ENCODE measurements at places on chromosomes 11 and 22.

GRCh38 chr11:100719809-100720221 lies 32.7 kb downstream of the ARHGAP42 start:
- DNase-seq: no peak

- no peak for DNase-seq
Observed at GRCh38 chr11:27497284-27497866, 9.2 kb downstream of the LIN7C start.

GRCh38 chr11:104151404-104152204 lies 12.3 kb downstream of the PDGFD start:
- no peak for DNase-seq

DNA sequence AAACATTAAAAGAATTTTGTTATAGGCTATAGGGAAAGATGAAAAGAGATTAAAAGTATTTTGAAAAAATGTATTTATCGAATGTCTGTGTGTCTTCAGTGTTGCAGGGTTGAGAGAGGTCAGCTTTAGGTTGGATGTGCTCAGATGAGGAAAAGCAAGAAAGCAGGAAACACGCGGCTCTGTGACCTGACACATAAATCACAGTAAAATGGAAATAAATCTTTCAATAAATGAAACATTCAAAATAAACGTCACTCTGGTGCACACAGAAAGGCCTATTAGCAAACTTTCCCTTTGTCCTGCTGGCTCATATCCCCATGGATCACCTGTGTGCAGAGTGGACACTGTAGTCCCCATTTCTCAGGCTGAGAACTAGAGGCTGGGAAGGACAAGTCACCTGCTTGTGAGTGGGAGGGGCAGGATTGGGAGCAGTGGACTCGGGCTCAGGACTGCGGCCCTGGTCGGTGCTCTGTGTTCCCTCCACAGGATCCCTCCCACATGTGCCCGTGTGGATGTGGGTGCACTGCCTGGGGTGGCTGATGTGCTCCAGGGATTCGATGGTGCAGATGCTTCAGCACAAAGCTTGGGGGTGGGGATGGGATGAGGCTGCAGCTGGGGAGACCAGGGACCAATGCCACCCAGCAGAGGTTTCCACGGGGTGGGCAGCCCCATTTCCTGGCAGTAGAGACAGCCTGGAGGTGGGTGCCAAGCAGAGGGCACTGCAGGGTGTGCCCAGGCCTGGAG lies 96.0 kb upstream of the IGLL5 start:
- no peak for DNase-seq

GRCh38 chr11:103681855-103682254 lies 354.6 kb upstream of the DDI1 start:
- DNase-seq: no peak

- no peak for DNase-seq
Observed at GRCh38 chr11:29842061-29842460, 174.8 kb downstream of the KCNA4 start.

DNA sequence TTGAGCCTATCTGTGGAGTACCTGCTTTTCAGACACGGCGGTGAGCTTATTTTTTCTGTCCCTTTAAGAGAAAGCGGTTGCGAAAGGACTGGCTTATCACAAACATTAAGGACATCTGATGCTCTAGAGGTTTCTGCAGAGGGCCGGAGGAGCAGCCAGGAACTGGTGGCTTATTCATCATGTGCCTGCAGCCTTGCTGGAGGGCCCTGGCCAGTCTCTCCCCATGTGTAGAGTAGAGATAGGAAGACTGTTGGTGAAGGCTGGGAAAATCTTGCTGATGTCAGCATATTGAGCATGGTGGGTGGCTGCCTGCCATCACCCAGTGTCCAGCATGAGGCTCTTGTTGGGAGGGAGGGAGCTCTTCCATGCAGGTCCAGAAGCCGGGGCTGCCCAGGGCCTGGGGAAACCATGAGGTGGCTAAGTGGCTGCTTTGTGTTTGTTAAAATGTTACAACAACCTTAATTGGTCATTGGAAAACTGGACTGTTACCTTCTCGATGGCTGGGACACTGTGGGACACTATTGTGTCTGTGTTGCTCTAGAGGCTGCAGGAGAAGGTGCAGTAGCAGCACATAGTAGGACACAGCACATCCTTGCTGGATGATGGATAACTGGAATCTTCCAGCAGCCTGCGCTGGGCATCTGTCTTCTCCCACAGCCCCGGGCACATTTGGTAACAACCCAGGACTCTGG lies 54.3 kb downstream of the TSPAN18 start:
- DNase-seq: no peak

Measured in stimulated activated CD4-positive, alpha-beta T cell treated with anti-CD3 and anti-CD28 coated beads, Interleukin-1b, Interleukin-23, amount 100 ng/mL, for 1 hour (primary cell).